ENCODE measurements at places on chromosomes 4 and X.

GRCh38 chr4:6152869-6153705 is 47.3 kb downstream of the JAKMIP1 start:
- no peak for DNase-seq

GRCh38 chrX:88425739-88426138 is 321.3 kb upstream of the CPXCR1 start:
- no peak for DNase-seq

- no peak for DNase-seq
Measured at GRCh38 chrX:68894142-68894512, 65.3 kb downstream of the EFNB1 start.

GRCh38 chrX:131841496-131842437 is 181.3 kb upstream of the STK26 start:
- peak; percentile 44 for DNase-seq

DNA sequence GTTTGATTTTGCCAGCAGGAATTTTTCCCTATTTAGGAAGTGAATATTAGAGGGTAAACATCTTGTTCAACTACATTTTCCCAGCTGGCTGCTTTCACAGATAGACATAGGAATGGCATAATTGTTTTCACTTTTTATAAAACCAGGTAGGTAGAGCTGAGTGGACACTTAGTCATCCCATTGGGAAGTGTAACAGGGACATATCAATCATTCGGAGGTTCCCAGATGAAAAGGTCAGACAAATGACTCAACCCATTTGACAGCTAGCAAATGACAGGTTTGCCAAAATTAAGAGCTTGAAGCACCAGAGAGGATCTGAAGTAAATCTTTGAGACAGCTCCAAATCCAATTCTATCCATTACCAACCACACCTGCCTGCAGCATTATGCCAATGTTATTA is 205.3 kb downstream of the SLC39A8 start:
- no peak for DNase-seq

GRCh38 chr4:16035843-16036242 is 48.0 kb downstream of the PROM1 start:
- no peak for DNase-seq

DNA sequence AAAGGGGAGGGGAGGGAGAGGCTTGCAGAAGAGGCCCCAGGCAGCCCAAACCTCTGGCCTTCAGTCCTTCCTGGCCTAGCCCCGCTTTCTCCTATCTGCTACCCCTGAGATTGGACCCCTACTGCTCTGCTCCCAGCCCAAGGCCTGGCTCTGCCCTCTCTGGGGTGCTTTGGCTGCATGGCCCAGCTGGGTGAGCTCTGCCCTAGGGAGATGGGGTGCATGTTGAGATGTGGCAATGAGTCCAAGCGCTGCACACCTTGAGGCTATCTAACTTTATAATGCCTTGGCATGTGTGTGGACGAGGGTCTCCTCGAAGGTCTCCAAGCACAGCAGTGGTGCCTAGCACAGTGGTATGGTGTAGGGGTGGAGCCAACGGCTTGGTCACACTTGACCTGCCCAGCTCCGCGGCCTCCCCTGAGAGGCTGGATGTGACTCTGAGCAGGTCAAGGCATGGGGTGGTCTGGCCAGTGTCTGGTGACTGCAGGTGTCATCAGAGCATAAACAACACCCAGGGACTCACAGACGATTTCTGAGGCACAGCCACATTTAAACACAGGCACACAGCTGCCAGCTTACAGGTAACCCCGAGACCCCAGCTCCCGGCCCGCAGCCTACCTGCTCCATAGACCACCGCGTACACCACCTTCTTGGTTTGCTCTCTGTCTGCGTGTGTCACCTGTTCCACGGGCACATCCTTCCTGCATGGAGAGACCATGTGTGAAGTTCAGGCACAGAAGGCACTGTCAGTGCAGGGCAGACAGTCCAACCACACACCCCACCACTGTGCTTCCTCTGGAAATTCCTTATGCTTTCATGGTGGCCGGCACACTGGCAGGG is 36.3 kb downstream of the NAT8L start:
- DNase-seq = no peak

- no peak for DNase-seq
Measured at GRCh38 chr4:44623676-44624075, 27.7 kb downstream of the YIPF7 start.

- no peak for DNase-seq
Measured at GRCh38 chrX:151973060-151973661, 1.3 kb downstream of the GABRE start.

DNA sequence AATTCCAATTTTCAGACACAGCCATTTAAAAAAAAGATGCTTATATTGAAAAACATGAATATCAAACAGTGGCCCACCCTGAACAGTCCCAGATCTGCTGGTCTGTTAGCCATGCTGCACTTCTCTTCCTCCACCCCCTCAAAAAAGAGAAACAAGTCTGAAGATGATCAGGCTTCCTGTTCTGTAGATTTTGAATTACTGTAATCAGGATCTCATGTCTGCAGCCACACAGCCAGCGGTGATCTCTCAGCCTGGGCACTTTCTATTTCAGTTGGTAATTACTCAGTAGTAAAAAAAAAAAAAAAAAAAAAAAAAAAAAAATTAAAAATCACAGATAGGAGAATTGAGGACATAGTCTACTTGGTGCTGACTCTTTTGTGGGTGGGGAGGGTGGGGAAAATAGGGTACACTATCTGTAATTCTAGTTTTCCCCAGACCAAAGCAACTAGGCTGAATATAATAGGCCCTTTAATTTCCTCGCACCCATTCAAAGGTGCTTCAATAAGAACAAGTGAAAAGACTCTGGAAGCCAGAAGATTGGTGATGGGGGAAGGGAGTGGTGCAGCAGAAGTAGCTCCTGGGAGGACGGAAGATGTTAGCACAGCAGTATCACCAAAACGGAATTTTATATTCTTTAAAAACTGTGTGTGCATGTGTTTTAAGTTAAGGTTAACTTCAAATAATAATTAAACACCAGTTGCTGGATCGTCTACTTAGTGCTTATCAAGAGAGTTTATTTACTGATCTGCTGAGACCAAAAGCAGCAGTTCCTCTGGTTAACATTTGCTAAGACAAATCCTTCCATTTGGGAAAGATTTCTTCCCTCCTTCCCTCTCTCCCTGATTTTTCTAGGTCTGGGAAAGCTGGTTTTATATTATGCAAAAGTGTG is 47.0 kb downstream of the SPRY1 start:
- peak; percentile 59 for DNase-seq

DNA sequence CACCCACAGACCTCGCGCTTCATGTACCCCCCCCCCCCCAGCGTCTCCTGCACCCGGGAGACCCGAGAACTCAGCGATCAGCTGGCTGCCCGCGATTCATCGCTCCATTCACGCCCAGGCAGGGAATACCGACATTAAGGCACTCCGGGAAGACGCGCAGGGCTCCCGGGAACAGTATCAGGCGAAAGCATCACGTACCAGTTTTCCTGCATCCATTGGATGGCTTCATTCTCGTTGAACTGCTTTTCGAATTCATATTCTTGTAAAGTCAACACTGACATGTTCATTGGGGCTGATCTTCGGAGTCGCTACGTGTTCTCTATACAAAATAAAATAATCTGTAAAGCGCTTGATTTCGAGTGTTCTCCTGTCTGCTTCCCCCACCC is 373 bp downstream of the ELOVL6 start:
- DNase-seq = no peak

DNA sequence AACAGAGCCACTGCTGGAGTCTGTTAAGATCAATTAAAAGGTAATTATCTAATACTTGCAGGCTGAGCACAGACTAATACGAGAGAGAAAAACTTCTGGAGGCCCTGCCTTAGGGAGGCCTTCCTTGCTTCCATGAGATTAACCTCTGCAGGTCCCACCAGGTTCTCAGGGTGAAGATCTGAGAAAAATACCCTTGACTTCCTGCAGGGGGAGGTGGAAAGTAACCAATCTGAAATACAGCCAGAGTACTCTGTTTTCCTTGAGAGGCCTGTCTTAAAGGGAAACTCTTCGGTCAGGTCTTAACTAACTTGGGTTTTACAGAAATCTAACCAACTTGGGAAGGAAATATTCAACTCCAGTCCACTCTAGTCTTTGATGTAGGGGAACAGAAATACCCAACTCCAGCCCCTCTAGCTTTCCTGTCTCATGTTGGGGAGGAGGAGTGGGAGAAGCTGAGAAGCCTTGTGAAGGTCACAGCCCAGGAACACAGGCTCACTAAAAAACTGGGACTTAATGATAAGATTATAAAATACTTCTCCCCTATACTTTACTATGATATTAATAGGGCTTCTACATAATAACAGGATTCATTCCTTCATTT is 77.1 kb downstream of the TBCK start:
- peak; percentile 16 for DNase-seq

DNA sequence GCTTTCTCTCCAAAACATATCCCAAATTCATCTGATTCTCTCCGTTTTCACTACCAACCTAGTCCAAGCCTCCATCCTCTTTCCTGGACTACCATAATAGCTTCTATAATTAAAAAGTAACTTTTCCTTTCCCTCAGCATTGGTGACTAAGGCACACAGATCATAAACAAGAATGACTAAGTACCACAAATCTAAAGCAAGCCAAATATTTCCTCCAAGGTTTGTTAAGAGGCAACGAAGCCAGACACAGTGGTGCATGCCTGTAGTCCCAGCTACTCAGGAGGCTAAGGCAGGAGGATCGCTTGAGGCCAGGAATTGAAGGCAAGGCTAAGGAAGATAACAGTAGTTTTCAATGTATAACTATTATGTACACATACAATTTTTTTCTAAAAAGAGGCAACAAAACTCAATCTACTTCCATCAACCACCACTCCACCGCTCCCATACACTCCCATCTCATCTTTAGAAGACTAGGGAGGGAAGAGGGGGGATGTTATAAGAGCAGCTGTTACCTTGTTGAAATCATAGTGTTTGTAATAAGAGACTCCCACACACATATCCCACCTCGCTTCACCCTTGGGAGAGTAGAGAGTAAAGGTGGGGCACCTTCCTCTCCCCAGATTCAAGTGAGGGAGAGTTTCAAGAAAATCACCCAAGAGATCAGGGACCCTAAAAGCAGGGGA is 4.2 kb upstream of the JCHAIN start:
- no peak for DNase-seq

- no peak for DNase-seq
Measured at GRCh38 chr4:125303058-125303457, 11.7 kb upstream of the FAT4 start.

GRCh38 chr4:139167774-139168444 is 9.1 kb downstream of the ELF2 start:
- DNase-seq = peak; percentile 23

DNA sequence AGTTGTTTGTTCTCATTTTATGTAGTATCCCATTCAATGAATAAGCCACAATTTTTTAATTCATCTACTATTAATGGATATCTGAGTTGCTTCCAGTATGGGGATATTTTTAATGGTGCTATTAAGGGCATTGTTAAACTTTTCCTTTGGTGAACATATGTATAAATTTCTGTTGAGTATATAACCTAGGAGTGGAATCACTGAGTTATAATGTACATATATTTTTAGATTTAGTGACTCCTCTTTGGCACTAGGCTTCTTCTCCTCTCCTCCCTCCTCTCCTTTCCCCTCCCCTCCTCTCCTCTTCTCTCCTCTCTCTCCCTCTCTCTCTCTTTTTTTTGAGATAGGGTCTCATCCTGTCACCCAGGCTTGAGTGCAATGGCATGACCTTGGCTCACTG is 26.4 kb downstream of the RBM47 start:
- no peak for DNase-seq

DNA sequence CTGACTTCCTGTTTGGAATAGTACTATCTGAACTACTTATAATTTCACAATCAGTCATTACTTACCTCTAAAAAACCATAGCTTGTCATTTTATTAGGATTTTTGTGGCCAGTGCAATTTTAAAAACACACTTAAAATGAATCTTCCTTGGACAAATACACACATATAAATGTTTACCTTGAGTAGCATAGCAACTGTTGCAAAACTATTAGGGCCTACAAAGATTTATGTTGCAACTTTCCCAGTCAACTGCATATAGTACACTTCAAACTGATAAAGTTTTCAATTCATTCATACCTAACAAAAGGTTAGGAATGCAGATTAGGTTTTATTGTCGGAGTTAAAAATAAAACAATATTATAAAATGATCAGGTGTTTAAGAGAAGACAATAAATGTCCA is 193.0 kb downstream of the PDGFC start:
- no peak for DNase-seq

DNA sequence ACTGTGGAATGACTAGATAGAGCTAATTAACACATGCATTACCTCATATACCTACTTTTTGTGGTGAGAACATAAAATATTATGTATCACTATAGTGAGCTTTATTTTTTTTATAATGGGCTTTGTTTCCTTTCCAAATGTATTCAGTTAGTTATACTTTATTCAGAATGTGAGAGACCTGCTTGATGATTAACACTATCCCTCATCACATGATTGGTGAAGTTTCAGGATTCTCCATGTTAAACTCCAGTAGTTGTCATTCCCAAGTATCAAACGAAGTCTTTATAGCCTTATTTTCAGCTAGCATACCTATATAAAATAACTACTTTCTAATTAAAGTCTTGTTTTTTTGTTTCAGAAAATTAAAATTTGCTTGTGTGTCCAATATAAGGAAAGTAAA is 8.8 kb downstream of the ZXDA start:
- no peak for DNase-seq

- no peak for DNase-seq
Measured at GRCh38 chr4:15333692-15334633, 93.9 kb upstream of the C1QTNF7 start.

- no peak for DNase-seq
Measured at GRCh38 chrX:50725310-50725709, 88.7 kb downstream of the SHROOM4 start.

DNA sequence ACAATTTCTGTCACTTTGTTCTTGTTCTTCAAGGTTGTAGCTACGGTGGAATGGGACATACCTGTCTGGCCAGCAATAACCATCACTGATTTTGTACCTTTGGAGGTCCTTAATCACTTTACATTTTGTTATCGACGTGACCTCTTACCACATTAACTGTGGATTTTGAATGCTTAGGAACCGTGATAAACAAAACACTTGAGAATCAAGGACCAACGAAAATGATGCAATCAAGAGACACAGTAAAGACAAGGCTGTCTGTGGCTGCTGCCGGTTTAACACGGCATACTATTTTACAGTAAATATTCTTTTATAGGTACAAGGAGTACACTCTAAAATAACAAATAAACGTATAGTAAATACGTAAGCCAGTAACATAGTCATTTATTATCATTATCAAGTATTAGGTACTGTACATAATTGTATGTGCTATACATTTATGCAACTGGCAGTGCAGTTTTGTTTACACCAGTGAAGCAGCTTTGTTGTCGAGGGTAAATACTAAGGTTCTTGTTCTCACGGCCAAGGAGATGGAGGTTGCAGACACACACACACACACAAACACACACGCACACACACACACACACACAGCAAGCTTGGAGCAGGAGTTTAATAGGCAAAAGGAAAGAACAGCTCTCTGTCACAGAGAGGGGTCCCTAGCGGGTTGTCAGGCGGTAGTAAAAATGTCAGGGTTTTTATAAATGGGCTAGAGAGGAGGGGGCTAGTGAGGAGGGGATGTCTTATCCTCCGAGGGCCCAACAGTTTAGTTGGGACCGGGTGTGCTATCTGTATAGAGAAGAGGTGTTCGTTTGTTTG is 194.7 kb upstream of the CXorf51B start:
- no peak for DNase-seq
